ENCODE measurements at places on chromosomes 7 and 10.

DNA sequence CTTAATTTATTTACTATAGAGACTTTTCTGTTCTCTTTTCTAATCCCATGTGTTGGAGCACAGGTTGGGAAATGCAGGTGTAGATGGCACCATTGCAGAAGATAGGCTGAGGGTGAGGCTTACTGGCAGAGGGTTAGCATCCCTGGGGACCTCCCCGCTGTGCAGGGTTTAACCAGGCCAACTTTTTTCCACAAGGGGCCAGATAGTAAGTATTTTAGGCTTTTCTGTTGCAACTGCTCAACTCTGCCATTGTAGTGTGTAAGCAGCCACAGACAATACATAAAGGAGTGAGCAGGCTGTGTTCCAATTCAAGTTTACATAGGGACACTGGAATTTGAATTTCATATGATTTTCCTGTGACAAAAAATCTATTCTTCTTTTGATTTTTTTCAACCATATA lies 34.6 kb upstream of the AOAH start:
- DNase-seq, result no peak

DNA sequence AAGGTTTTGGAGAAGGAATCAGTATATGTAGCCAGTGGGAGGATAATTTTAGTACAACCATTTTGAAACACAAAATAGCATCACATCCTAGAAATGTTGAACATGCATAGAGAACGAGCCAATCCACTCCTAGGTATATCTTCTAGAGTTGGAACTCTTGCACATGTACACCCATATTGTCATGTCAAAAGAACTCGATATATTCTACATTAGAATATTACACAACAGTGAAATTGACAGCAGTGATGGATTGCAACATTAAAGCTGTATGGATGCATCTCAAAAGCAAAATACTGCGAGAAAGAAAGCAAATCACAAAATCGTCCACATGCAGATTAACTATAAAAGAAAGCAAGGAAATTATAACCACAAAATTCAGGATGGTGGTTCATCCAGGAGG lies 159.3 kb upstream of the NEBL start:
- no peak for DNase-seq

DNA sequence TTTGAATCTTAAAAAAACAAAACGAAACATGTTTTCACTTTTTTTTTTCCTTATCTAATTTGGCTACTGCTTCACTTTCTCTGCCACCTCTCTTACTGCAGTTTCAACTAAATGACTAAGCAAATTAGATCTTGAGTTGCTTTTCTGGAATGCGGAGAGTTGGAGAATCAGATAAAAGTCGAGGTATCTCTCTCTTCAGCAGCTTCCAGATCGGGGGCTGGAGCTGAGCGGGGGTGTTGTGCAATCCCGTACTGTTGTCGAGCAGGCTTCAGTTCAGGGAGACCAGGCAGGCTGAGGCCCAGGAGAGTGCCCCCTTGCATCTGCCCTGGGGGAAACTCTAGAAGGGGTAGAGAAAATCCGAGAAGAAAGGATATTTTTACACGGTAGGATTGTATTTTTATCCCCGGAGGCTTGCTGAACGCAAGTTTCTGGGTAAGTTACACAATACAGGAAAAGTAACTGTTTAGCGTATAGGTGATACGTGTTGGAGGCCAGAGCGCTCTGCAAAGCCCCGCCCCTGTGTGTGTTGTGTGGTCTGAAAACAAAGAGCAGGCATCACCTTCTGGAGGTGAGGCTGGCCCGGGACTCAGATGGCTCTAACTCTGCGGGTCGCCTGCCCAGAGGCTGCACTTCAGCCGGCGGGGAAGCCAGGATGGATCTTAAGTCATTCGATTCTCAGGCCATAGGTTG lies 116.6 kb downstream of the KLF6 start:
- DNase-seq, result no peak

GRCh38 chr7:43085992-43086391 lies 26.5 kb upstream of the HECW1 start:
- DNase-seq, result no peak

DNA sequence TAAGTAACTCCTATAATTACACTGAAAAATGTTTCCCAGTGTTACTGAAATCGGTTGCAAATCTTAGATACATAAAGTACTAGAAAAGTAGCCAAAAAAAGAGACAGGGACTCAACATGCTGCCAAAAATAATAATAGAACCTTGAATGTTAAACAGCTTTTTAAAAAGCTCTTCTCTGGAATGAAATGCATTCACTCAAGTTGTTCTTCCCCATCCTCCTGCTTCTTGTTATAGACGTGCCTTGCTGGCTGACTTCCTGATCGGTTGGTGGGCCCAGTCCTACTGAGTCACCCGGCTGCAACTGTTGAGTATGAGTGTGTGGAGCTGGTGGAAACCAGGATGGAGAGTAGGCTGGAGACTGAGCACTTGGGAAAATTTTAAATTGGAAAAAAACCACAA lies 30.6 kb upstream of the RAPGEF5 start:
- DNase-seq, result no peak

GRCh38 chr10:51204066-51204465 lies 129.8 kb downstream of the PRKG1 start:
- DNase-seq, result no peak

DNA sequence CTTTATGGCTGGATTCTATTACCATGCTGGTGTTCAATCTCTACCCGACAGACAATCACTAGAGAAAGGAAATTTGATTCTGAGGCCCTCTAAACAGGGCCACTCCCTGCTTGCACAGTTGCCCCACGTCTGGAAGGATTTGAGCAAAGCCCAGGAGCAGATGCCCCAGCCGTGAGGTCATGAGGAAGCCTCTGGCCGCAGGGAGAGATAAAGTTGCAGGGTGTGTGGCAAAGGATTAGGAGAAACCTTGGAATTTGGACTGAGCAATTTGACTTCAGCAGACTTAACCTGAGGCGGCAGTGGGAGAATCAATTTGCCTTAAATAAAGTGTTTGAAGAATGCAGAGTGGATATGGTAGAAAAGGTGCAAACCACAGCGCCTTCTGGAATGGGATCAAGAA lies 40.2 kb upstream of the KLF6 start:
- DNase-seq, result no peak

DNA sequence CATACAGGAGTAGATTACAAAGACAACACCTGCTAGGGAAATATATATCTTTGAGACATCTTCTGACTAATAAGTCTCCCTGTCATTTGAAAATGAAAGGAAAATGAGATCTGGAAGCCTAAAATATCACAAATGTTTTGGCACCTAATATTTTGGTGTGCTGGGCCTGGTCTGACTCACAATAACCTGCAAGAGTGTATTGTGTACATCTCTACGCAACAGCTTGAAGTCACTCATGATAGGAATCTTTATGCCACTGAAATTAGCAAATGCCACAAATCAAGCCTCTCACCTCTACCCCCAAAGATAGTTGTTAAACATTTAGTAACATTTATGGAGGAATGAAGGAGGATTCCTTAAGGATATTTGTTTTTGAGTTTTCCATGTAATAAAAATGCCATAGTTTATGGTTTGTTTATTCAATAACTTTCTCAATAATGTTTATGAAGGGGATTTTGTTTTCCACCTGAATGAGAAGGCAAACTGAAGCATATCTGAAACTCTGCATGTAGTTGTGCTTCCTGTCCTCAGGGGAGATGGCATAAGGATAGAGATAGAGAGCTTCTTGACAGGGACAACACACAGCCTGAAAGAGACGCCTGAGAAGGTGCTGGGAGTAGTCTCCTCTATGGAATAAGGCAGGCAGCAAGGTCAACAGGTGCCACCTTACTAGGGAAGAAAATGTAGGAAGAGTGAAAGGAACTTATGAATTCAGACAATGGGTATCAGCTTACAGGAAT lies 197.4 kb downstream of the AHR start:
- no peak for DNase-seq

DNA sequence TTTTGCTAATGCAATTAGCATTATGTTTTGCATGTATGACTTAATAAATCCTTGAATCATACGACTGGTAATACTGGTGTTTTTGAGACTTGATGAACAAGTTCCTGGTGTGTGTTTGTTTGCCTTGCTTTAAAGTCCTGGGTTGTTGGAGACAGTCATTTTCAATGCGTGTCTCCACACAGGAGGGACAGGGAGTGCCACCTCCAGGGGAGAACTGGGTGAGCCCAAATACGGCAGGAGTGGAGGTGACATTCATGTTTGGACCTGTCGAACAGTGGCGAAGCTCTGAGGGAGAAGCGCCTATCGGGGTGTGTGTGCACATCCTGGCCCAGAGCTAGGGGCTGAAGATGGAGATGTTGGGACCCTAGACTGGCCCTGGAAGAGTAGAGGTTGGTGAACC lies 43.8 kb downstream of the DAGLB start:
- no peak for DNase-seq

DNA sequence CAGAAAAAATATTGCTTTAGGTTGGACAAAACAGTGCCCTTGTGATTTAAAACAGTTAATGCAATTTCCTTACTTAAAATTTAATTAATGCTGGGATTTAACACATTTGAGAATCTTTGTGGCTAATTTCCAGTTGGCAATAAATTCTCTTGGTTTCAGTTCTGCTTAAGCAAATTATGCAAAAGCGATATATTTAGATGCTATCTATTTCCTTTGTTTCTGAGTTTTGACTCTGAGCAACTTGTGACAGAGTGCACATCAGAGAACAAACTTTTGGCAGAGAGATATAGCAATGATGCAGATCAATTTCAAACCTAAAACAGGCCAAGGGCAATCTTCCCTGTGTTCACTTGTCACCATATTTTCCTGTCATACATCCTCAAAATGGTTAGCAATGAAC lies 933.6 kb upstream of the ZWINT start:
- no peak for DNase-seq

GRCh38 chr7:12519682-12520009 lies 50.9 kb upstream of the SCIN start:
- no peak for DNase-seq

DNA sequence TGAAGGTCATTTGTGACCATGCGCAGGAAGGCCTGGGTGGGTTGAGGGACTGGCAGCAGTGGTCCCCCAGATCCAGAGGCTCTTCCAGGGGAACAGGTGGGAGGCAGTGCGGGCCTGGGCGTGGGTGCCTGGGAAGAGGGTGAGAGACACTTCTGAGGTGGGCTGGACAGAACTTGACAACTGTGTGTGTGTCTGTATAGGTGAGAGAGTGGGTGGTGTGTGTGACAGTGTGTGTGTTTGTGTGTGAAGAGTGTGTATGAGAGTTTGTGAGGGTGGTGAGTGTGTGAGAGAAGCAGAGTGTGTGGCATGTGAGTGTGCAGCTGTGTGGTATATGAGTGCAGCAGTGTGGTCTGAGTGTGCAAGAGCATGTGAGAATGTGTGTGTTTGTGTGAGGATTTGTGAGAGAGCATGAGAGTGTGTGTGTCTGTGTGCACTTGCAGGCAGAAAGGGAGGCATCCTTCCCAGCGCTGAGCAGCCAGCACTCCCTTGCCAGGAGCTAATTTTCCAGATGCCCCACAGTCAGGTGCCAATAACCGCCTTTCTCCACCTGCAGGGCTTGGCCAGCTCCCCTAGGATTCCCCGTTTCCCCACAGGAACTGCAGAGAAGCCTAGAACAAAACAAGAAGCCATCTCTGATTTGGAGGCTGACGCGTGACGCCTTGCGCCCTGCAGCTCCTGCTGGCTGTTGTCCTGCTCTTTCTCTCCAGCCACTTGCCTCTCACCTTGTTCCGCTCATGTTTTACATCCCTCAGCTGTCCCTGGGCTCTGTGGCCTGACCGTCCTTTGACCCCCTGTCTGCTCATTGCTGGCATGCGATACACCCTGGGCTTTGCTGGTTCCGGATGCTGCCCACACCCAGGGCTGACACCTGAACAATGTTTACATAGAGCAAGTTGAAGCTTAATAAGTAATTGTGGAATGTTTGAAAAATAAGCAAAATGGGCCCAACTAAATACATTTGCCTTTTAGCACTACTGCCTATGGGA lies 88.0 kb downstream of the TMEM178B start:
- DNase-seq, result no peak

DNA sequence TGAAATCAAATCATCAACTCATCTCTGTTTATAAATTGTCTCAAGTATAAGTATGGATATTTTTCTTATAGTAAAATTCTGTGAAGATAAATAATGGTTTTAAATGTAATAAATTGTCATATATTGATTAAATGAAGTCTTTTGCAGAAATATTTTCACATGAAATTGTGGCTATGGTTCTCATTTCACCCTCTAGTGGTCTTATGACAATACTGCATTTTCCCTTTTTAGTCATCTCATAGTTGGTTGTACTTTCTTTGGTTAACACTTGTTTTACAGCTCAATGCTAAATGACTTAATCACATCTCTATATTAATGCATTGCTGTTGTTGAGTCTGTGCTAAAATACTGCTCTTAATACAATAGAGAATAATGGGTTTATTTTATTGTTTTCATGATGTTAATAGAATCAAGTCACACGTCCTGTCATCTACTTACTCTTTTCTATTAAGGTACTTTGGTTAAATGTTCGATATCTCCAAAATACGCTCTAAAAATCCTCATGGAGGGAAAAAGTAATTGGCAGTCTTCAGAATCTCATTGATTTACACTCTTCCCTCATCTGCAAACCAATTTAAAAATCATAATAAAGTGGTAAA lies 38.0 kb upstream of the CACNA2D1 start:
- peak; percentile 11 for DNase-seq

- no peak for DNase-seq
These were observed 132.6 kb downstream of the ST7 start for GRCh38 chr7:117085769-117086463.

DNA sequence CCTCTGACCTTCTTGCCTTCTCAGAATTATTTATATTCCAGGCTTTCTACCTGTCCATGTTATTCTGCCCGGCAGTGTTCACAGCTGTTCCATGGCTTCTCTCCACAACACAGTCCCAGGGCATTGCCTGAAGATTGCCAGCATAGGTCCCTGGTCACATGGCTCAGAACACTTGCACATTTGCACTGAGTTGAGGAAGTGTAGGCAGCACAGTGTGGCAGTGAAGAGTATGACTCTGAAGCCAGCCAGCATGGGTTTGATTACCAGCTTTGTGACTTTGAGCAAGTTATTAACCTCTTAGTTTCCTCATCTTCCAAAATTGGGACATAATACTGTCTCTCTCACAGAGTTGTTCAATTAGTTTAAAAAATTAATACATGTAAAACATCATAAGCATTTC lies 73.2 kb upstream of the NEUROD6 start:
- no peak for DNase-seq

- DNase-seq, result no peak
These were observed 5.3 kb upstream of the DHTKD1 start for GRCh38 chr10:12063483-12063818.

DNA sequence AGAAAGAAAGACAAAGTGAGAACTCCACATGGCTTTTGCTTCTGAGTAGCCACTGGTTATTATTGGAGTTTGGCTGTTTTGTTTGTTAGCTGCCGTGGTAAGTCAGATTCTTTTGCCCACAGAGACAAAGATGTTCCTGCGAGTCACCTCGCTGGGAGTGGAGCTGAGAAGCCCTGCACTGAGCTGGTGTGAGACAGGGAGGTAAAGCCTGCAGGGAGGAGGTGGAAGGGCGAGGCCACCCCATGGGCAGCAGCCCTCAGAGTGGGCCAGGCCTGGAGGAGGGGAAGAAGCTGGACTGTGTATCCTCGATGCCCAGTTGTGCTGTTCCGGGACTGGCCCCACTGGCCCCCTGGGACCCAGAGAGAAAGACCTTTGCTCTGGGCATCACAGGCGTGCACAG lies 14.3 kb upstream of the NOM1 start:
- DNase-seq, result no peak

GRCh38 chr7:71267734-71268469 lies 136.0 kb downstream of the GALNT17 start:
- no peak for DNase-seq
